ENCODE measurements at places on chromosomes 7 and 10. TPM values are rescaled to one million over a fixed set of nuclear protein-coding genes. Genes with fewer than 3 reads are reported as not detected.
A peak's percentile ranks its signal among the peaks of the same experiment; 100 is the strongest.

DNA sequence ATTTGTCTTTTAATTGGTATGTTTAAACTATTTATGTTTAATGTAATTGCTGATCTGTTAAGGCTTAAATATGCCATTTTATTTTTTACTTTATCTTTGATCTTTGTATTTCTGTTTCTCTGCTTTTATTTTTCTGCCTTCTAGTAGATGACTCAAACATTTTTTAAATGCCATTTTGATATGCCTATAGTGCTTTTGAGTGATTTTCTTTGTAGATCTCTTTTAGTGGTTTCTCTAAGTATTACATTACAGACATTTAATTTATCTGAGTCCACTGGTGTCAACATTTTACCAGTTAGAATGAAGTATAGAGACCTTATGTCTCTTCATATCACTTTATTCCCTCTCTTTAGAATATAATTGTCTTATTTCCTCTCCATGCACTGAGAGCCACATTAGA lies 32.7 kb downstream of the IL6 start:
- H3K4me1 ChIP-seq: no peaks in the 10 kb centered on the region
- peak; percentile 28 for DNase-seq
- H3K4me3 ChIP-seq: no peak overlapping the region
- no peaks in the 10 kb centered on the region for H3K36me3 ChIP-seq
- no peaks in the 10 kb centered on the region for H3K27me3 ChIP-seq

- H3K27me3 ChIP-seq: no peaks in the 10 kb centered on the region
- DNase-seq: no peak
- no peak overlapping the region for H3K4me3 ChIP-seq
- no peak overlapping the region for H3K27ac ChIP-seq
Observed at GRCh38 chr7:33971106-33971505, 65.8 kb downstream of the BMPER start.

DNA sequence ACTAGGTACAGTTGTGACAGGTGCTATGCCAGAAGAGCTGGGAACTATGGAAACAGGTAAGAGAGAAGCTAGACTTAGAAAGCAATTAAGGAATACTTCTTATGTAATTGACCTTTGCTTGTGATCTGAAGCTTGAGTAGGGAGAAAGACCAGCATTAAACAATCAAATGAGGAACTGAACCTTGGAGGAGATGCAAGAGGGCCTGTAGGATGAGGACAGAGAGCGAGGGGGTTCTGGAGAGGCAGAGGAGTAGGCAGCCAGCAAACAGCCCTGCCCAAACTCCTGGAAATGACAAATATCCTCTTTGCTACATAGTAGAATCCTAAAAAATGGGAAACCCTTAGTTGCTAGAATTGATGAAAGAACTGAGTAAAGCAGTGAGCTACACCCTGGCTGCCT lies 41.6 kb upstream of the FAM204A start:
- H3K36me3 ChIP-seq: no peaks in the 10 kb centered on the region
- H3K27me3 ChIP-seq: peaks cover 6% of the 10 kb centered on the region
- H3K27ac ChIP-seq: no peak overlapping the region
- DNase-seq: no peak

- H3K36me3 ChIP-seq: no peaks in the 10 kb centered on the region
- no peak for DNase-seq
- H3K4me1 ChIP-seq: no peaks in the 10 kb centered on the region
- no peaks in the 10 kb centered on the region for H3K27me3 ChIP-seq
- no peak overlapping the region for H3K27ac ChIP-seq
Observed at GRCh38 chr7:14714161-14714728, 188.3 kb downstream of the DGKB start.

- H3K27me3 ChIP-seq: no peaks in the 10 kb centered on the region
- H3K27ac ChIP-seq: peak overlapping the region; percentile 98
- peak; percentile 90 for DNase-seq
- peaks cover 55% of the 10 kb centered on the region for H3K4me1 ChIP-seq
- no peaks in the 10 kb centered on the region for H3K36me3 ChIP-seq
Observed at GRCh38 chr10:126059076-126059826, 162.9 kb downstream of the FANK1 start.

The CAMK2B gene
- 0.79 TPM for polyA plus RNA-seq

DNA sequence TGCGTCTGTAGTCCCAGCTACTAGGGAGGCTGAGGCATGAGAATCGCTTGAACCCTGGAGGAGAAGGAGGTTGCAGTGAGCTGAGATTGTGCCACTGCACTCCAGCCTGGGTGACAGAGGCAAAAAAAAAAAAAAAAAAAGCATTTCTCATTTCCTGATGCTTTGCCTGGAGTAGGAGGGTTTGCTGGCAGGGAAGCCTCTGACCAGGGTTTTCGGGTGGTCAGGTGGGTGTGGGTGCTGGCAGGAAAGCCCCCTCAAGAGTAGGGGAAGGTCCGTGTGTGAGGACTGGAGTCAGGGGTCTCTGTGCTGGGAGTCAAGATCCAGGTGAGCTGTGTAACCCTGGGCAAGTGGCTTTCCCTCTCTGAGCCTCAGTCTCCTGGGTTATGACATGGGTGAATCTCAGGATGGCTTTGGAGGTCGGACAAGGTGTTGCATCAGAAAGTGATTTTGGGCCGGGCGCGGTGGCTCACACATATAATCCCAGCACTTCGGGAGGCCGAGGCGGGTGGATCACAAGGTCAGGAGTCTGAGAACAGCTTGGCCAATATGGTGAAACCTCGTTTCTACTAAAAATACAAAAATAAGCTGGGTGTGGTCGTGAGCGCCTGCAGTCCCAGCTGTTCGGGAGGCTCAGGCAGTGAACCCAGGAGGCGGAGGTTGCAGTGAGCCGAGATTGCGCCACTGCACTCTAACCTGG lies 3.2 kb downstream of the AMZ1 start:
- DNase-seq: no peak
- H3K27me3 ChIP-seq: no peaks in the 10 kb centered on the region
- H3K4me3 ChIP-seq: no peak overlapping the region
- H3K4me1 ChIP-seq: peaks cover 4% of the 10 kb centered on the region
- no peak overlapping the region for H3K27ac ChIP-seq

GRCh38 chr7:83248000-83248399 lies 85.3 kb upstream of the PCLO start:
- no peaks in the 10 kb centered on the region for H3K36me3 ChIP-seq
- H3K27me3 ChIP-seq: no peaks in the 10 kb centered on the region
- no peak overlapping the region for H3K27ac ChIP-seq
- H3K4me3 ChIP-seq: no peak overlapping the region

The LLCFC1 gene
- polyA plus RNA-seq: not detected

GRCh38 chr10:86159797-86160196 lies 206.8 kb downstream of the GRID1 start:
- no peaks in the 10 kb centered on the region for H3K27me3 ChIP-seq
- H3K36me3 ChIP-seq: no peaks in the 10 kb centered on the region
- no peak overlapping the region for H3K4me3 ChIP-seq
- no peaks in the 10 kb centered on the region for H3K4me1 ChIP-seq
- no peak overlapping the region for H3K27ac ChIP-seq

- no peaks in the 10 kb centered on the region for H3K36me3 ChIP-seq
- DNase-seq: no peak
- no peak overlapping the region for H3K4me3 ChIP-seq
- H3K27me3 ChIP-seq: no peaks in the 10 kb centered on the region
- H3K4me1 ChIP-seq: no peaks in the 10 kb centered on the region
Observed at GRCh38 chr10:34959321-34959720, 130.8 kb downstream of the CUL2 start.

DNA sequence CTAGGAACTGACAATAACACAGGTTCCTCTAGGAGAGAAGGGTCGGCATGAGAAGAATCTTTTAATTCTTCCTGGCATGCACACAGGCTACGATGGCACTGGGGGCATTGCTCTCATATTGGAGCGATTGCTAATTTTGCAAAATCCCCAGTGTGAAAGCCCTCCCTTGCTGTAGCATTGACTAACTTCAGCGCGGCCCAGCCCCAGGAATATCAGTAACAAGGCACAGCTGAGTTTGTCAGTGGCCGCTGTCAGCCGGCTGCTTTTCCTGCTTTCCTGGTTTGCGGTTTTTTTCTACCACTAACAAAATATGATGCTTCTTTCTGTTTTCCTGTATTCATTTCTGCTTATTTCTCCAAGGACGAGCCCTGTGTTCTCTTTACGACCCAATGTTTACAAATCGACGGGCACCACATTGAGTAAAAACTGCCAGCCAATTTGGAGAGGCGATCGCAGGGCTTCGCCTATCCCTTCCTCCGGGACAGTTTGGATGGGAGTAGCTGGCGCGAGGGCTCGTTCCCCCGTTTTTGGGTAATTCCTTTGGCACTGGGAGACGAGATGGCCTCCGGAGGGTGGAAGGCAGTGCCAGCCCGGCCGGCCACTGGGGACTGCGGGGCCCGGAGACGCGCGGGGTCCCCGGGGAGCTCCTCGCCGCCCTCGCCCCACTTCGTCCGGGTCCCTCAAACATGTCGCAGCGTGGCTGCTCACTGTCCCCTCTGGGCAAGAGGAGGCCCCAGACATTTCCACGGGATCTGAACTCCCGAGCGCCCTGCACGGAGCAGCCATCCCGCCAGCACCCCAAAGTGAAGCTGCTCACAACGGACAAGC lies 967 bp downstream of the ADARB2 start:
- H3K4me1 ChIP-seq: no peaks in the 10 kb centered on the region
- H3K27ac ChIP-seq: no peak overlapping the region
- H3K27me3 ChIP-seq: no peaks in the 10 kb centered on the region
- H3K36me3 ChIP-seq: no peaks in the 10 kb centered on the region
- H3K4me3 ChIP-seq: no peak overlapping the region
- no peak for DNase-seq

DNA sequence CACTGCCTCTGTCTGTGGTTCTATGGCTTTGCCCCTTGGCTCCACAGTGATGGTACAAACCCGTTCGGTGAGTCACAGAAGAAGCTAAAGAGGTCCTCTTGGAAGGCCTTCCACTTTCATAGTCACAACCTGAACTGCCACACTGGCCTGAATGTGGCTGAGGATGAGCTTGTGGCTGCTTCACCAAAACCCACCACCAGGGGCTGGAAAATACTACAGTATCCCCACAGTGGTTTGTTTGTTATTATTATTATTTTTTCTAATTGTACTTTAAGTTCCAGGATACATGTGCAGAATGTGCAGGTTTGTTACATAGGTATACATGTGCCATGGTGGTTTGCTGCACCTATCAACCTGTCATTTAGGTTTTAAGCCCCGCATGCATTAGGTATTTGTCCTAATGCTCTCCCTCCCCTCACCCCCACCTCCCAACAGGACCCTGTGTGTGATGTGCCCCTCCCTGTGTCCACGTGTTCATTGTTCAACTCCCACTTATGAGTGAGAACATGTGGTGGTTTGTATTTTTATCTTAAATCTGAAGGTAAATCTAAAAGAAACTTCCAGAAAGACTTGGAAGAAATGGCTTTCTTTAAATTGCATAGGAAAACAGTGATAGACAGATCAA lies 160.8 kb upstream of the NPSR1 start:
- H3K27ac ChIP-seq: no peak overlapping the region
- peak; percentile 8 for DNase-seq
- no peaks in the 10 kb centered on the region for H3K27me3 ChIP-seq
- H3K36me3 ChIP-seq: no peaks in the 10 kb centered on the region
- no peaks in the 10 kb centered on the region for H3K4me1 ChIP-seq
